NCI-H774 (cell line): ENCODE measurements at places on chromosomes 16 and 17.

- no peak for DNase-seq
Observed at GRCh38 chr17:58734040-58734439, 21.6 kb upstream of the PPM1E start.

- DNase-seq = no peak
Observed at GRCh38 chr17:56624309-56624708, 30.8 kb downstream of the NOG start.

DNA sequence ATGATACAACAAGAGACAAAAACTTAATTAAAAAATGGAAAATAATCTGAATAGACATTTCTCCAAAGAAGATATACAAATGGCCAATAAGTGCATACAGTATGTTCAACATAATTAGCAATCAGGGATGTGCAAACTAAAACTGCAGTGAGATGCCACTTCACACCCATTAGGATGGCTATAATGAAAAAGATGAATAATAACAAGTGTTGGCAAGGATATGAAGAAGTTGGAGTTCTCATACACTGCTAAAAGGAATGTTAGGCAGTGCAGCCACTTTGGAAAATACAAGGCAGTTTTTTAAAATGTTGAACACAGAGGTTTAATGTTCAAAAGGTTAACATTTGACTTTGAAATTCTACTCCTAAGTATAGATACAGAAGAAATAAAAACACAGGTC, 69.8 kb downstream of the PCTP start:
- DNase-seq = no peak

DNA sequence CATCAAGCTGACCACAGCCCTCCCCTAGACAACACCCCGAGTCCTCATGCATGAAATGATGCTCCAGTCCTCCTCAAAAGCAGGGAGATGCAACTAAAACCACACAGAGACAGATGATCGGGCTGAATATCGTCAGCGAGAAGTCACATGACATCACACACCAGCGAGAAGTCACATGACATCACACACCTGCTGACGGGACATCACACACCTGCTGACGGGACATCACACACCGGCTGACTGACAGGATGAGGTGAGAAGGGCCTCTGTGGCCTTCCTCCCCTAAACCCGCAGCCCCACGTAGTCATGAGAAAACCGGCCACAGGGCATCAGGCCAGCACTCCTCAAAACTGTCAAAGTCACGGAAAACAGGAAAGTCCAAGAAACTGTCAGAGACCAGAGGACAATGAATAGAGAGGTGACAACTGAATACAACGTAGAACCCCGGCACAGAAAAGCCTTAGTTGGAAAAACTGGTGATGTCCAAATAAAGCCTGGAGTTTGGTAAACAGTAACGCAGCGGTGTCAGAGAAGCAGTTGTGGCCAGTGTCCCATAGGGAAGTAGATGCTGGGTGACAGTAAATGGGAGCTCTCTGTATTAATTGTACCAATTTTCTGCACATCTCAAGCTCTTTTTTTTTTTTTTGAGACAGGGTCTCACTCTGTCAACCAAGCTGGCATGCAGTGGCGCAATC, 14.3 kb downstream of the LITAF start:
- no peak for DNase-seq

- DNase-seq = no peak
Observed at GRCh38 chr17:57349541-57350247, 93.4 kb downstream of the MSI2 start.

- DNase-seq = peak; percentile 68
Observed at GRCh38 chr17:48261297-48261880, 153.8 kb downstream of the SNX11 start.

DNA sequence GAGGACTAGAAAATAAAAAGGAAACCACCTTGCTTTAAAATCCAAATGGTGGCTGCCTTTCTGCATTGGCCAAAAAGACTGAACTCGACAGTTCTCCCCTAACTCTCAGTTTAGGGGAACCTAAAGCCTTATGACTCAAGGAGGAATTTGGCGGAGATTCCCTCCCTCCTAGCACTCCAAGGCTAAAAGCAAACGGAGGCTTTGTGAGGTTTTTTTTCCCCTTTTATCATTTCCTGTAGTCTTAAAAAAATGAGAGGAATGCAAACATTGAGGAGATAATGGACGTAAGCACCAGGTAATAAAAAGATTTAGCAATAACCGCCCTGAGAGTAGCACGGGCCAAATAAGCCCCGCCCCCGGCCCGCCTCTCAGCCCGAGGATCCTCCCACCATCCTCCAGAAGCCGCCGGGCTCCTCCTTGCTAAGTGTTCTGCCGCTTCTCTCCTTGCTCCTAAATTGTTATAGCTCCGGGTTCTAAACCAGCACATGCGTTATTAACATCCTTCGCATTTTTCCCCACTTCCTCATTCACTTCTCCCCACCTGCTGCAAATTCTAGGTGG, 5.8 kb upstream of the KIFC3 start:
- peak; percentile 69 for DNase-seq

GRCh38 chr17:81258292-81258691, 19.2 kb downstream of the NDUFAF8 start:
- DNase-seq = no peak

DNA sequence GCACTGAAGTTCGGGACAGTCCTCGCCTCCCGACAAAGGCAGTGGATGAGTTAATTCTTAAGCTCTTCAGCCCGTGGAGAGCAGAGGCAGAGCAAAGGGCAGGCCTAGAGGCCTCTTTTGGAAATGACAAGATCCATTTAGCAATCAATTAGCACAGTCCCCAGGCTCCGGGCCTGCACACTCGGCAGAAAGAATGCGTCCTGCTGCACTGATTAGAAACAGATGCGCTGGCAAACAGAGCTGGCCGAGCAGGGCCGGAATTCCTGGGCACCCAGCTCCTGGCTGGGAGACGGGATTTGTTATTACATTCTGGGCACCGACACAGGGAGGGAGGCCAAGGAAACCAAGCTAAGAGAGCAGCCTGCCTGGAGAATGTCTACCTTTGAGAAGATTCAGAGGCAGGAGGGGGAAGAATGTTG, 162.9 kb downstream of the COPRS start:
- no peak for DNase-seq

GRCh38 chr17:66978514-66979061, 14.1 kb downstream of the CACNG4 start:
- DNase-seq = no peak

DNA sequence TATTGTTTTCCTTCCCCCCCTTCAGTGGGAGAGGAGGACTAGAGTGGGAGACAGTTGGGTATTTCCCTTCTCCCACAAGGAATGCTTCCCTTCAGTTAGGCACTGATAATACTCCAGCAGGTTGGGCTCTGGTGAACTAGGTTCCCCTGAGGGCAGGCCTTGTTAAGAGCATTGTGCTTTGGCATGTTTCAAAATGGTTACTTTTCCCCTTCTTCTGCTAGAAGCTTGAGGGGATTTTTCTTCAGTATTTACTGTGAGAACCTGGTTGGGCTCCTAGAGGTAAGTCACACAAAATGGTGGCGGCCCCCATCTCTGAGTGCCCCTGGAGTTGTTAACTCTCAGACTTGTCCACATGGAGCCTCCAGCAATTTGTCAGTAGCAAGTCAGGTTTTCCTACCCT, 156.2 kb downstream of the CYB561 start:
- no peak for DNase-seq

- no peak for DNase-seq
Observed at GRCh38 chr17:55730808-55731207, 8.1 kb upstream of the TMEM100 start.

GRCh38 chr16:2973093-2973492, 3.9 kb downstream of the PAQR4 start:
- DNase-seq = no peak

DNA sequence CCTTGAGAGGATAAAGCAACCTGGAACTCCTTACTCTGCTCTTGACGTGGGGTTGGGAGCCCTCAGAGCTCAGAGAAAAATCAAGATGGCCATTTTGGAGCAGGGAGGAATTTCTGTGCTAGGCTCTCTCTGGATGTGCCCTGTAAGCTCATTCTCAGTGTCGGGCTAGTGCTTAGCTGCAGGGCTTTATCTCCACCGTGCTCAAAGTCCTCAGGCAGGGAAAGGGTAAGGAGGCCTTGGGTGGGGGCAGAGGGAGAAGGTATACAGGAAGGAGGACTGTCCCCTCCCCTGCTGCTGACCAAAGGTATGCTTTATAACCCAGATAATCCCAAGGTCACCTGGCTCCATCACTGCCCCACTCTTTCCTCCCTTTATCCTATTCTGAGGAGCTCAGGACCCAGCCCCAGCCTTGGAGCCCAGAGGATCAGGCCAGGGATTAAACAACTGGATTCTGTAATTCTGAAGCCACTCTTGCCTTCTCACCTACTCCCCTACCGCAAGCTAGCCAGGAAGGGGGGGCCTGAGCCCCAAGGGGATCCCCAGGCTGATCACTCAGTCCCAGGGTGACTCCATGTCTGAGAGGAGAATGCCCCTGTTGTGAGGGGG, 1.1 kb downstream of the DHRS11 start:
- no peak for DNase-seq

DNA sequence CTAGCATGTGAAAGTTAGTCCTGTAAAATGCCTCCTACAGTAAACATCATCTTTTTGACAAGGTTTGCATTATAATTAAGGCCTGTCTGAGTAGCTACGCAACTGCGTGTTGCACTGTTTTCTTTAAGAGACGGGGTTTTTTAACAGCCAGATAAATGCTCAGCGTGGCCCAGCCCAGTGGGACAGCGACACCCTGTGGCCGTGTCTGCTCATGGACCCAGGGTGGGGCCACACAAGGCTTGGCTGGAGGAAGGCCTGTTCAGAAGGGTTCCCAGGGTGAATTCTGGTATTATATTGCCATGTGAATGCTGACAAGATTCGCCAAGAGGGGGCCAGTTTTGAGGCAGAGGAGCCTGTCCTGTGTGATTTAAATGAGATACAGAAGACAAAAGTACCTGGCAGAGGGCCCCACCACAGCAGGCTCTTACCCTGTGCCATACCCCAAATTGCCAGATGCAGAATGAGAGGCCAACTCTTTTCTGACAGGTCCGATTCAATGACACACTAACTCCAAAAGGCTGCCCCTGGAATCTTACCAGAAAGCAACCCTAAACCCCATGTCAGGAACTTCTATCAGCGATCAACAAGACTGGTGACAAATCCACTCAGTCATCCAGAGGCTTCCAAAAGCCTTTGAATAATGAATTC, 65.9 kb upstream of the IRX6 start:
- DNase-seq = no peak

GRCh38 chr17:43026595-43026994, 1.6 kb downstream of the RND2 start:
- no peak for DNase-seq

DNA sequence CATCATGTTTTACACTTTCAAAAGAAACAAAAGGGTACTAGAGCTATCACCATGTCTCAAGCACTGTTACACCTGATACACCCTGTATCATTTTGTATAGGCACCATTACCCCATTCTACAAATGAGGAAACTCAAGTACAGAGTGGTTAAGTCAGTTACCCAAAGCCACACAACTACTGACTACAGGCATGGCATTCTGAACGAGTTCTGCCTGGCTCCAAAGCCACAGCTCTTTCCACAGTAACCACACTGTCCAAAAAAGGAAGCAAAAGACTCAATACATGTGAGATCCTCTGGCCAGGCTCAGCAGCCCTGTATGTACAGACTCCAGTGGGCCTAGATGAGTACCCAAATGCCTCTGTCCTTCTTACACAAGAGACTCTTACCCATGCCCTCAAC, 4.7 kb downstream of the DYNC1LI2 start:
- no peak for DNase-seq

DNA sequence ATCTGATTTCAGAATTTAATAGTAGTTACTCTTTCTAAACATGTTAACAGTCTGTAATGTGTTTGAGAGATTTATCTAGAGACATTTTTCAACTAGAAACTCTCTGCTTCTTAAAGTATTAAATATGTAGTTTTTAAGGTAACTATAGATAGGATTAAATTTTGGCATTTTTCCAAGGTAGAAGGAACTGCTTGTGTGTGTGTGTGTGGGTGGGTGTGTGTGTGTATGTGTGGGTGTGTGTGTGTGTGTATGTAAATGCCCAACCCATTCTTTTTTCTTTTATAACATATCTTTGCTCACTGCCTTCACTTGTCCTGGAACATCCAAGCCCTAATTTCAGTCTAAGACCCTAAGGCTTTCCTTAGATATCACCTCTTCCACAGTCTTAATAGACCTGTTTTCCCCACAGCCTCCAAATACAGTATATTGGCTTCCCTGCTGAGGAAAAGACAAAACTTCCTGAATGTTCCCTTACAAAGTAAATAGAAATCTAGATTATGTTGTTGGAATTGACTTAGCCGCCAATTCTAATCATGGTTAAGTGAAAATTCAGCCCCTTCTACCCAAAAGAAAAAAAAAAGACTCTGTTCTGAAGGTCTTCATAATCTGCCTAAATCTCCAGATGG, 33.5 kb downstream of the NUP93 start:
- no peak for DNase-seq

DNA sequence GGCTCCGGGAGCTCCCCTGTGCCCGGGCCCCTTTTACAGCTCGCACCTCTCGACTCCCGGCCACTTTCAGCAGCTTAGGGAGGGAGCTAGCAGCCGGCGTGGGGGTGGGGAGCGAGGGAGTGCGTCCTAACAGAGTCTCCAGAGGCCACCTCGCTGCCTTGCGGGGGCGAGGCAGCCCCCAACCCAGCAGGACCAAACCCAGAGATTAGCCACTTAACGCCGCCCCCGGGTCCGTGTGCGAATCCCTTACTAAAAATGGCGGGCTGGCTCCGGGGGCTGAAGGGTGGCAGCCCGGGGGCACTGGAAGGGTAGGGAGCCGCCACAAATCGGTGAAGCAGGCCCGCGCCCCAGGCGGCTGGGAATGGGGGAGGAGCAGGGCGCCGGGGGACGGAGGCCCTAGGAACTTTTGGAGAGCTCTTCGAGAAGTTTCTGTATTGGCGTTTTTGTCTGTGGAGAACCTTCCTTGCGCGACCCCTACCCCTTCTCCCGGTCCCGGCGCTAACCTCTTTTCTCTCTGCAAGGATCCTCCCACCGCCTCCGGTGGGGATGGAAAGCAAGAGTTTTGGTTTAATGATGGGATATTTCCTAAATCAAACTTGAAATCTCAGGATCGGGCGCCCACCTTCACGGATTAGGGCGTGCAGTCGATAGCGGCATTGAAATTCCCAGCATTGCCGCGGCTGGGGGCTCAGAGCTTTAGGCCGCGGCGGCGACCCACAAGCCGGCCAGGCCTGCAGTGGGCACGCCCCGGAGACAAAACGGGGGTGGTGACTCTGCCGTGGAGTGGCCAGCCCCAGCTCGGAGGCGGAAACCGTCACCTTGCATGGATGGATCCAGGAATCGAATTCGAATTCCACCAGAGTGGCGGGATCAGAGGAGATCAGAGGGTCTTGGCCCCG, 793 bp upstream of the IRX3 start:
- DNase-seq = no peak

GRCh38 chr17:77382966-77383612, 242.3 kb downstream of the SEC14L1 start:
- no peak for DNase-seq
